Neural progenitor cell (in vitro differentiated cells): ENCODE measurements at places on chromosomes 5 and 9. TPM values are rescaled to one million over a fixed set of nuclear protein-coding genes. Genes with fewer than 3 reads are reported as not detected.

DNA sequence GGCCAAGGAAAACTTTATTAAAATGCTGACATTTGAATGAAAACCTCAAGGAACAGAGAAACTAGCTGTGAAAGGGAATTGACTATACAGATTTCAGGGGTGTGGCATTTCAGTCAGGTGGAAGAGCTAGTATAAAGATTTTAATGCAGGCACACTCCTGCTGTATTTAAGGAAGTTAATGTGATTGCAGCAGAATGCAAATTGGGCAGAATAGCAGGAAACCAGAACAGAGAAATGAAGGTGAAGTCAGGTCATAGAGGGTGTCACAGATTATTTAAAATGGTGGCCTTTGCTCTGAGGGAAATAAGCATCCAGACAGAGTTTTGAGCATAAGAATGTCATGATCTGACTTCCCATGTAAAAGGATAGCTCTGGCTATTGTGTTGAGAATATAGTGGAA is 898.1 kb upstream of the WWC1 start:
- DNase-seq: no peak
- H3K4me3 ChIP-seq: no peak overlapping the region
- H3K4me1 ChIP-seq: peaks cover 11% of the 10 kb centered on the region
- H3K27me3 ChIP-seq: no peaks in the 10 kb centered on the region
- H3K27ac ChIP-seq: no peak overlapping the region

DNA sequence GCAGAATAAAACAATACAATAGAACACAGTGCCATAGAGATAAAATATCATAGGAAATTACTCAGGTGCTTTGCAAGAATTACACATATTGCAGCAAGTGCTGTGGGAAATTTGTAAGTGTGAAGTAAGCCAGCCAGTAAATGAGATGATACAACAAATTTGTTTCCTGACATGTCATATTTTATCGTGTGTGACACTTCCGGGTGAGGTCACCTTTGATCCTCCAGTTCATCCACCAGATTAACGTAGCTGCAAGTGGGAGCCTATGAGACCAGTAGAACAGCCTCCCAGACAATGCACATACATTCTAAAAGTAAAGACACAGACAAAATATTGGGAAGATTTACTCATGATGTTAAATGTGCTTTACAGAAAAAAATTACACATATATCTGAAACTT is 72.2 kb downstream of the PRDM9 start:
- no peak overlapping the region for H3K27ac ChIP-seq
- no peak for DNase-seq
- no peaks in the 10 kb centered on the region for H3K4me1 ChIP-seq
- H3K4me3 ChIP-seq: no peak overlapping the region
- H3K36me3 ChIP-seq: no peaks in the 10 kb centered on the region

- H3K4me1 ChIP-seq: peaks cover 6% of the 10 kb centered on the region
- no peaks in the 10 kb centered on the region for H3K36me3 ChIP-seq
- H3K27me3 ChIP-seq: no peaks in the 10 kb centered on the region
- no peak overlapping the region for H3K27ac ChIP-seq
- no peak overlapping the region for H3K4me3 ChIP-seq
Observed at GRCh38 chr9:98993570-98993945, 49.9 kb downstream of the COL15A1 start.

KIF3A gene
- total RNA-seq: 13.9 and 27.6 TPM in 2 replicates

- H3K4me1 ChIP-seq: no peaks in the 10 kb centered on the region
- no peaks in the 10 kb centered on the region for H3K36me3 ChIP-seq
- H3K27me3 ChIP-seq: no peaks in the 10 kb centered on the region
- no peak overlapping the region for H3K27ac ChIP-seq
- peak; percentile 55 for DNase-seq
Observed at GRCh38 chr9:119005162-119005561, 364.1 kb downstream of the BRINP1 start.

- H3K4me3 ChIP-seq: no peak overlapping the region
- no peak overlapping the region for H3K27ac ChIP-seq
- no peaks in the 10 kb centered on the region for H3K27me3 ChIP-seq
- peaks cover 12% of the 10 kb centered on the region for H3K4me1 ChIP-seq
- no peak for DNase-seq
- no peaks in the 10 kb centered on the region for H3K36me3 ChIP-seq
Observed at GRCh38 chr5:97544240-97544639, 361.2 kb upstream of the RIOK2 start.

DNA sequence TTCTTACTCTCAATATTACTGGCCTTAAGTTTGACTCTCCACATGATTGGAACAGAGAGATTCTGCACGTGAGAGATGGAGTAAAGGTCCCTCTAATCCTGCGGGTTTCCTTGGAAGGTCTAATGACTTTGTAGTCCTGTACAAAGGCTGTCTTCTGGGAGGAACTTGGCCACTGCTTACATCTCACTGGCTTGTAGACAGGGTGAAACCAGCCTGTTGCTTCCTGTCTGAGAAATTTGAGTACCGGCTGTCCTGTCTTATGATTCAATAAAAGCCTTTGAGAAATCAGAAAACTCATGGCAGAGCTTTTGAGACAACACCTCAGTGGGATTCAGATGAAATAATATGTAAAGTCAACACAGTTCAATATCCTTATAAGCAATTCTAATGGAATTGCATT is 43.0 kb downstream of the IL31RA start:
- H3K4me3 ChIP-seq: no peak overlapping the region
- H3K4me1 ChIP-seq: no peaks in the 10 kb centered on the region
- H3K36me3 ChIP-seq: no peaks in the 10 kb centered on the region
- no peak for DNase-seq

DNA sequence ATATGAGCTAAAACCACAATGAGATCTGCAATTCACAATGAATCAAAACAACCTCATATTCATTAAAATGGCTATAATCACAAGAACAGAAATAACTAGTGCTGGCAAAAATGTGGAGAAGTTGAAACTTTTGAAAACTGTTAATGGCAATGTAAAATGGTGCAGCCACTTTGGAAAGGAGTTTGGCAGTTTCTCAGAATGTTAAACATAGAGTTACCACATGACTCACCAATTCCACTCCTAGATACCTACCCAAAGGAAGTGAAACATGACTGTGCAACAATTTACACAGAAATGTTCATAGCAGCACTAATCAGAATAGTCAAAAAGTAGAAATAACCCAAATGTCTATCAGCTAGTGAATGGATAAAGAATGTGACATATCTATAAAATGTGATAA is 862.2 kb downstream of the DTWD2 start:
- no peaks in the 10 kb centered on the region for H3K27me3 ChIP-seq
- H3K4me1 ChIP-seq: no peaks in the 10 kb centered on the region
- no peak for DNase-seq
- no peak overlapping the region for H3K27ac ChIP-seq
- no peaks in the 10 kb centered on the region for H3K36me3 ChIP-seq
- no peak overlapping the region for H3K4me3 ChIP-seq

PRDM9 gene
- not detected in 2 replicates for total RNA-seq

- H3K36me3 ChIP-seq: no peaks in the 10 kb centered on the region
- H3K27ac ChIP-seq: no peak overlapping the region
- H3K4me3 ChIP-seq: no peak overlapping the region
- DNase-seq: no peak
- no peaks in the 10 kb centered on the region for H3K27me3 ChIP-seq
Observed at GRCh38 chr9:114278881-114279570, 43.9 kb upstream of the ORM1 start.

DNA sequence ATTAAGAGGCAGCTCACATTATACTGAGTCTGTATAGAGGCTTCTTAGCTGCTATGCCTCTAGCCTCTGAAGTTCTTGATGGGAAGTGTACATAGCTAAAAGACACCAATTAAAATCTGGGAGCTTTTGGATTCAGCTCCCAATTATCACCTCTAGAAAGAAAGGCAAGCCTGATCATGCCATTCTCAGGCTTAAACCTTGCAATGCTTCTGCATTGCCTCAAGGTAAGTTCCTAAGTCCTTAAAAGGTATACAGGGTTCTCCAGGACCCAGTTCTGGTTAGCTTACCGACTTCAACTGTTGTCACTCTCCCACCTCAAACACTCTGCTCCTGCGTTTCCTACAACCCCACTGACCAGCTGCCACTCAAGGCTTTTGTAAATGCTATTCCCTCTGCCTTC is 17.5 kb upstream of the CCL28 start:
- H3K27me3 ChIP-seq: no peaks in the 10 kb centered on the region
- no peak for DNase-seq
- H3K4me3 ChIP-seq: no peak overlapping the region
- no peak overlapping the region for H3K27ac ChIP-seq

GRCh38 chr5:39430461-39430860 is 5.7 kb upstream of the DAB2 start:
- no peaks in the 10 kb centered on the region for H3K27me3 ChIP-seq
- peaks cover 11% of the 10 kb centered on the region for H3K4me1 ChIP-seq

- peaks cover 5% of the 10 kb centered on the region for H3K4me1 ChIP-seq
- H3K36me3 ChIP-seq: no peaks in the 10 kb centered on the region
- no peak overlapping the region for H3K27ac ChIP-seq
- H3K4me3 ChIP-seq: no peak overlapping the region
- DNase-seq: no peak
Observed at GRCh38 chr5:75048457-75048953, 3.9 kb downstream of the GCNT4 start.

DNA sequence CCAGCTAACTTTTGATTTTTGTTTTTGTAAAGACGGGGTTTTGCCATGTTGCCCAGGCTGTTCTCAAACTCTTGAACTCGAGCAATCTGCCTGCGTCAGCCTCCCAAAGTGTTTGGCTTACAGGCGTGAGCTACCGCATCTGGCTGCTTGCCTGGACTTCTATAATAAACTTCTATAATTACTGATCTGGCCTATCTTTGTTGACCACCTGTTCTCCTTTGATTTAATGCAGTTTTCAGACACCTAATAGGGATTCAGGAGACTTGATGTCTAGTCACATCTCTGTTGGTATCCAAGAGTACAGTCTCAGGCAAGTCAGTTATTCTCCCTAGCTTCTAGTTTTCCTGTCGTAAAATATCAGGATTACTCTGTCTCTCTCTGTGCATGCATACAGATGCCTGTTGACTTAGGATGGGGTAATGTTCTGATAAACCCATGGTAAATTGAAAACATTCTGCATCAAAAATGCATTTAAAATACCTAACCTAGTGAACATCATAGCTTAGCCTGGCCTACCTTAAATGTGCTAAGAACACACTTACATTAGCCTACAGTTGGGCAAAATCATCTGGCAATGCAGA is 51.5 kb upstream of the NR3C1 start:
- no peaks in the 10 kb centered on the region for H3K36me3 ChIP-seq
- DNase-seq: no peak
- no peaks in the 10 kb centered on the region for H3K4me1 ChIP-seq
- no peaks in the 10 kb centered on the region for H3K27me3 ChIP-seq
- no peak overlapping the region for H3K4me3 ChIP-seq

DNA sequence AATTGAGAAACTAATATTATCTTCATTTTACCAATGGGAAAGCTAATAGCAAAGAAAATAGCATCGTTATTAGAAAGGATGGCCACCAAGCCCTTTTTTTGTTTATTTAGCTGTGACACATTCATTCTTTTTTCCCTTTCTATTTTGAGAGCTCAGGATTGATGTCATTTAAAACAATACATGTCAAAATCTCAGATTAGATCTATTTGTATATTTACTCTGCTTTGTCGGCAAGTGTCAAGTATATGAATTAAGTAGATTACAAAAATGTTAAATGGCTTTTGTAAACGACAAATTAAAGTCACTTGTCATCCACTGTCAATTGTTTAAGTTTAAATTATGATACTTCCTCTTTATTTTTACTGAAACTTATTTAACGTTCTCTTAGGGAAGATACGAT is 118.9 kb downstream of the PAM start:
- no peaks in the 10 kb centered on the region for H3K36me3 ChIP-seq
- no peak for DNase-seq
- H3K27me3 ChIP-seq: no peaks in the 10 kb centered on the region
- H3K27ac ChIP-seq: no peak overlapping the region
- H3K4me3 ChIP-seq: no peak overlapping the region

DNA sequence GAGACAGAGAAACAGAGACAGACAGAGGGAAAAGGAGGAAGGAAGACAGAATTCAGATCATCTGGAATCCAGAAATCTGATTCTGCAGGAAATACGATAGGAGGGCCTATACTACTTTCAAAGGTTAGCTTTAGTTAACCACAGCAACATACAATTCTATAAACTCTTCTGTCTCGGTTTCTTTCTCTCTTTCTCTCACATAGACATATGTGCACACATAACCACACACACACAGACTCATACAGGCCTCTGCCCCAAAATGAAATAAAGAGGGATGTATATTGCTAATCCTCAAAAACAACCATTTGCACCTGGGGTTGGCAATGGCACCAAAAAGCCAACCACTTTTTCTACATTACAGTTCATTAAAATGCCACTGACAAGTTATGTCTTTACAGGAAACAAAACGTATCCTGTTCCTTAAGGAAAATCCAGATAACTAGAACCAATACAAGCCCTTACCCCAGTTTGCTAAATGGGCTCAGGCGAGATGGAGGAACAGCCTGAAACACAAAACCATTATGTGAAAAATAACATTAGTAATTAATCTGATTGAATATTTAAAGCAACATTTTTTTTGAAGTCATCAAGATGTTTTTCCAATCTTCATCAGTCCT is 372.3 kb upstream of the CCNH start:
- H3K4me1 ChIP-seq: peaks cover 35% of the 10 kb centered on the region
- no peak overlapping the region for H3K27ac ChIP-seq
- DNase-seq: no peak

- H3K27ac ChIP-seq: no peak overlapping the region
- H3K4me1 ChIP-seq: peaks cover 9% of the 10 kb centered on the region
- no peak for DNase-seq
- no peak overlapping the region for H3K4me3 ChIP-seq
- H3K36me3 ChIP-seq: no peaks in the 10 kb centered on the region
- no peaks in the 10 kb centered on the region for H3K27me3 ChIP-seq
Observed at GRCh38 chr9:123353041-123353440, 3.0 kb upstream of the CRB2 start.

DNA sequence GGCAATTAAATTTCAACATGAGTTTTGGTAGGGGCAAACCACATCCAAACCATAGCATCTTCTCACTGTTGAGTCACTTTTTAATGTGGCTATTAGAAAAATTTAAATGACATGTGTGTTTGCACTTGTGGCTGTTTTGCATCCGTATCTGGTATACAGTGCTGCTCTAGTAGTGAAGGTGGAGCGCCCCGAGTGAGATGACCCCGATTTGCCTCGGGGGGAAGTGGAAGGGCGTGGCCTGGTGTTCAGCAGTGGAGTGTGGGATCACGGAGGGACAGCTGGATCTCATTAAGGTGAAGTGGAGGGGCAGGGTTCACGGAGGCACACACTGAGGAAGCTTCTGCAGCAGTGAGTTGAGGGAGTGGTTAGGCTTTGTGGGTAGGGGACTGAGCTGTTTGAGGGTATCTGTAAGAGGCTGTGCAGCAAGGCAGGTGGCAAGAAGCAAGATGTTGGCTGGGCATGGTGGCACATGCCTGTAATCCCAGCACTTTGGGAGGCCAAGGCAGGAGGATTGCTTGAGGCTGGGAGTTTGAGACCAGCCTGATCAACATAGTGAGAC is 6.2 kb upstream of the GMCL2 start:
- no peaks in the 10 kb centered on the region for H3K36me3 ChIP-seq
- peaks cover 14% of the 10 kb centered on the region for H3K4me1 ChIP-seq
- DNase-seq: no peak
- H3K4me3 ChIP-seq: no peak overlapping the region
- H3K27ac ChIP-seq: no peak overlapping the region
